ENCODE measurements at places on chromosomes 6 and 20. TPM values are rescaled to one million over a fixed set of nuclear protein-coding genes. Genes with fewer than 3 reads are reported as not detected.

The NFATC2 gene
- 4.7 TPM for total RNA-seq

GRCh38 chr20:63058696-63059335 lies 52.1 kb upstream of the BHLHE23 start:
- DNase-seq, result no peak

DNA sequence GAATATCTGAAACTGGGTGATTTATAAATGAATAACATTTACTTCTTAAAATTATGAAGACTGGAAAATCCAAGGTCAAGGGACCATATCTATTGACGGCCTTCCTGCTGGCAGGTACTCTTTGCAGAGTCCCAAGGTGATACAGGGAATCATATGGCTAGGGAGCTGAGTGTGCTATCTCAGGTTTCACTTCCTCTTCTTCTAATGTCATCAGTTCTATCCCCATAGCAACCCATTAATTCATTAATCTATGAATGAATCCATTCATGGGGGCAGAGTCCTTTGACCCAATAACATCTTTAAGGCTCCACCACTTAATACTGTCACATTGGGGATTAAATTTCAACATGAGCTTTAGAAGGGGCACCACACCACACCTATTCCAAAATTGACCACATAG lies 772.0 kb downstream of the HACE1 start:
- DNase-seq, result no peak

DNA sequence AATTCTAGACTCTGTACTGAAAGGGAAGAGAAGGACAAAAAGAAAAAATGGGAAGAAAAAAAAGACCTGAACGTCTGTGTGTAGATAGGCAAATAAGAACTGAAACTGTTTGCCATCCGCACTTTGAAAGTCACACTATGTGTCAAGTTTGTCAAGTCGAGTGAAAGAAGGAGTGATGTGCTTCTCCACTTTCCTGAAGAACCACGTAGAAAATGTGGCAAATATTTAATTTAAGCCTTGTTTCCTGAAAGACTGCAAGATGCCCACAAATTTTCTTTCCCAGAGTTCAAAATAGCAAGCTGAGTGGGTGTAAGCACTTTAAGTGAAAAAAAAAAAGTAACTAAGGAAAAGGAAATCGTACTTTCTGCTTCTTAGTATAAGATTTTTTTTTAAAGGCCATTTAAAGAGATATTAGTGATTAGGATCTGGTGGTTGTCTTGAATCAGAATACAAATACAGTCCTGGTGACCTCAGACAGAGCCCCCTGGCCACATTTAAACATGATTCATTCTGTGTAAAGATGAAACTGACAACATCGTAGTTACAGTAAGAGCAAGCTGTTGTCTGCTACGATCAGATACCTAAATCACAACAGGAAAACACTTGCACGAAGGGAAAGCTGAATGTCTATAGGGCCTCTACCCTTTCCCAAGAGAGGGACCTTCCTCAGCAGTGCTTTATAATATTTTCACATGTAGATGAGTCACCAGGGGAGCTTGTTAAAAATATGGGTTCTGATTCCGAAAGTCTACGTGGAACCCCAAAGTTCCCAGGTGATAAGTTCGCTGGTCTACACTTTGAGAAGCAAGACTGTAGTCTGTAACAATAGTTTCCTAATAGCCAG lies 102.3 kb downstream of the HIVEP2 start:
- DNase-seq, result no peak

The PI16 gene
- 4.0 TPM for total RNA-seq

GRCh38 chr6:133290930-133291329 lies 49.8 kb downstream of the EYA4 start:
- no peak for DNase-seq

- DNase-seq, result no peak
Observed at GRCh38 chr6:68967549-68968300, 332.6 kb downstream of the ADGRB3 start.

GRCh38 chr6:108113557-108114519 lies 39.3 kb upstream of the OSTM1 start:
- DNase-seq, result no peak

DNA sequence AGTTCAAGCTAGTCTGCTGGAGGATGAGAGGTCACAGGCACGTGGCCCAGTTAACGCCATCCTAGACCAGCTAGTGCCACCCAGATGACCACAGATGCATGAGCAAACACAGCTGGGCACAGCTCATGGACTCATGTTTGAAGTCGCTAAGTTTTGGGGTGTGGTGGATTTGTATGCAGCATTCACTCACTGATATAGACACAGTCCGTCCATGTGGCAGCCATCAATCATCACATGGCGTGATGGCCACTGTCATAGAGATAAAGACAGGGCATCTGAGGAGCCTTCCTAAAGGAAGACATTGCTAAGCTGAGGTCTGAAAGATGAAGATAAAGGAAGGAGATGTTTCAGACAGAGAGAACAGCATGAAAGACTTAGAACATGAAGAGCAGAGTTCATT lies 154.4 kb upstream of the JAG1 start:
- DNase-seq, result no peak

DNA sequence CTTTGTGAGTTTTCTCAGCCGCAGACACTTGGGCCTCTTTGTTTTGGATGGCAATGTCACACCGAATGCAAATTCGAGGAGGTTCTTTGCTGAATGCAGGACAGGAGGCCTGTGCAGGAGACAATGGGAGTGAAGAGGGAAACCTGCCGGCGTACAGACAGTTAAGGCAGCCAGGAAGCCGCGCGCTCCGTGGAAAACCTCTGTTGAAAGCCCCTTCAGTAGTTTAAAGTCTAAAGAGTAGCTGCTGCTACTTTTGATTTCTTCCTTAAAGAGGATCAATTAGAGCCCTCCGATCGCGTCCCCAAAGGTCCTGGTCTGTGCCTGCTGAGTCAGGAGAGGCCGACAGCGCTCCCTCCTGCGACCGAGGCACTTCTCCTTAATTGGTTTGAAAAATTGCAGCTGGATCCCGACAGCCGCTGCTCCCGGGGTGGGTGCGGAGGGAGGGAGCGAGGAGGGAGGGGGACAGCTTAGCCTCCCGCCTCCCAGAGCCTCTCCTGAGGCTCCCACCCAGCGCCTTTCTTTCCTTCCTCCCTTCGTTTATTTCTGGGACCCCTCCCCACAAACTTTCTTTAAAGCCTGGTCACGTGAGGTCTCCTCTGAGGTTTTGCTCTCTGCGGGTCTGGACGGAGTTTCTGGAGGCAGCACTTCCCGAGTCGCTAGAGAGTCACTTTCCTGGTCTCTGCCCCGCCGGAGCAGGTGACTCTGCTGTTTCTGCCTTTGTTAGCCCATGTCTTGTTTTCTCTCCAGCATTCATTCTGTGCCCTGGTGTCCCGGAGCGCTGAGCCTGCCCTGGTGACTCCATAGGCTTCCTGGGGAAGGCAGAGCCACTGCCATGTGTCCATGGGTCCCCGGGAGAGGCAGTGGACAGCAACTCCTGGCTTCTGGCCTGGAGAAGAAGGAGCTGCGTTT lies 22.3 kb upstream of the RPP40 start:
- peak; percentile 65 for DNase-seq

DNA sequence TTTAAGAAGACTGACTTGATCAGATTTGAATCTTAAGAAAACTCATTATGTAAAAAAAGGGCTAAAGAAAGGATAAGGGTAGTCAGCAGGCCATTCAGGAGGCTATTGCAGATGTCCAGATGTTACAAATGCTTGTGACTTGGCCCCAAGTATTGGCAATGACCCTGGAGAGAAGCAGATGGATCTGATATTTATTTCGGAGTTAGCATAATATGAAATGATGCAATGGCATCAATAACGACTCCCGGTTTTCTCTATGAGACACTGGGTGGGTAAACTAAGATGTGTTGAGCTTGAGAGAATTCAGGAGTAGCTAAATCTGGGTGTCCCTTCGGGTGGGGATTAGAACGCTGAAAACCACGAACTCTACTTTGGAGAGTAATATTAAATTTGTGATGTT lies 149.7 kb downstream of the LAMA2 start:
- DNase-seq, result no peak

The MATN4 gene
- total RNA-seq, result not detected

- DNase-seq, result peak; percentile 68
Observed at GRCh38 chr20:45343532-45344167, 4.6 kb downstream of the SDC4 start.

GRCh38 chr20:60478533-60478932 lies 520.3 kb downstream of the CDH26 start:
- no peak for DNase-seq

GRCh38 chr6:2197177-2197671 lies 48.2 kb downstream of the GMDS start:
- DNase-seq, result no peak

DNA sequence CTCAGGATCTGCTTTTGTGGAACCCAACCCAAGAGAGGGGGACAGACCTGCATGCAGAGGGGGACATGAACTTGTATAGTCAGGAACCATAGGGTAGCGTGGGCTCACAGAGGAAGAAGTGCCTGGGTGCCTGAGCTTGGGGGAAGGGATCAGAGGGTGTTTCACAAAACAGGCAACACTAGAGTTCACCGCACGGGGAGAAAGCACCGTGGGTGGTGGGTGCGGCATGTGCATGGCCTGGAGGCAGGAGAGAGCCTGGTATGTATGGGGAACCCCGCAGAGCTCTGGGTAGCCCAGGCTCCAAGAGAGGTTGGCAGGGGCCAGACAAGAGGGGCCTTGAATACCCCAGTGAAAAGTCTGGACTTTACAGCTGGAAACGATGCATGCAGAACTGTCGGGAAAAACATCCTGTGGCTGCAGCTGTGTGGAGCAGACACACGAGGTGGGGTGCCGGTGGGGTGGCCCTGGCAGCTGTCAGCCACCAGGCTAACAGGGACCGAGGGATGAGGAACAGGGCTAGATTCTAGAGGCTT lies 6.7 kb upstream of the EMILIN3 start:
- DNase-seq, result no peak

GRCh38 chr6:14271789-14272736 lies 154.5 kb downstream of the CD83 start:
- no peak for DNase-seq

The HSPA12B gene
- total RNA-seq, result 2.3 TPM

DNA sequence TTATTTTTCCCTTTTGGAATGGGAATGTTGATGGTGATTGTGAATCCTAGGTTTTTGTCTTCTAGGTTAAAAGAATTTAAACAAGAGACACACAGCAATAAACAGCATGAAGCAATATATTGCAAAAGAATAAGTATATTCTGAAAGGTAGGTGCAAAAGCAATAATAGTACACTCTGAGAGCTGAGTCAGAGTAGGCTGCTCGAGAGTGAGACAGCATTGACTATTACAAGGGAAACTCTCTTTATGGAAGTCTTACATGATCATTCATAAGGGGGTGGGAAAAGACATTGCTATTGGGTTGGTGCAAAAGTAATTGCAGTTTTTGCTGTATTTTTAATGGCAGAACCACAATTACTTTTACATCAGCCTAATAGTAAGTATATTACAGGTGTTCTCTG lies 25.0 kb downstream of the FBXO5 start:
- no peak for DNase-seq

GRCh38 chr6:127302728-127303660 lies 36.3 kb downstream of the RNF146 start:
- DNase-seq, result peak; percentile 61

- no peak for DNase-seq
Observed at GRCh38 chr6:2640551-2640950, 110.2 kb downstream of the MYLK4 start.

DNA sequence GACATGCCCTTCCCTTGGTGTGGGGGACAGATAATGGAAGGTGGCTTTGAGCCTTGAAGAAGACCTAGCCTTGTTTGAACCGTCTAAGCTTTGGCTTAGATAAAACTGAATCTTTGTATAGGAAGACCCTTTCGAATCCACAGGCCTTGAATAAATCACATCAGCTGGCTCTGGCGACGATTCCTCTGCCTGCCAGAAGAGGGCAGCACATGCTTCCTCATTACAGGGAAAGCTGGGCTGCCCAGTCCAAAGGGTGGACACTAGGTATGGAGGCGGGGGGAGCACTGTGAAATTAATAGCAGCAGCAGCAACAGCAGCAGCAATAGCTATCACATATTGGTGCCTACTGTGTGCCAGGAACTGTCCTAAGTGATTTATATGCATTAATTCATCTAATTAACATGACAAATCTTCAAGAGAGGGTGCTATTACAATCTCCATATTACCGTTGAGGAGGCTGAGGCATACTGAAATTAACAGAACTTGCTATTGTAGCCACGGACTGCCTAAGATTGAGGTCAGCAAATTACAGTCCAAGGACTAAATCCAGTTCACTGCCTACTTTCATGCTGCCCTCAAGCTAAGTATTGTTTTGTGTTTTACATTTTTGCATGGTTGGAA lies 85.1 kb downstream of the CLIC5 start:
- peak; percentile 71 for DNase-seq

DNA sequence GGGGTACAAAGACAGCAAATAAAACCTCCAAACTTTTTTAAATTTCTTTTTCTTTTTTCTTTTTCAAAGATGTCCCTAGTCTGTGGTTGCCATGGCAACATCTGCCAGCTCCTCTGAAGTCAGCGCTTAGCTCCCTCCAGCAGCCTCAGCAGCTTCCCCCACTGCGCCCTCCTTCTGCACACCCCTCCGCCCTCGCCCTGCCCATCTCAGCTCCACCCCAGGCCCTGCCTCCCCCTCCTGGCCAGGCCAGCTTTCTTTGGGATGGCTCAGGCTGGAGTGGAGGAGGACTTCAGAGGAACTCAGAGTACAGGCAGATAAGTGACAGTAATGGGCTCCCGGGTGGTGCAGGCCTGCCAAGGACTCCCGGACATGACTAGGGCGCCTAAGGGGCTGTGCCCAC lies 104.6 kb downstream of the LRFN2 start:
- no peak for DNase-seq

DNA sequence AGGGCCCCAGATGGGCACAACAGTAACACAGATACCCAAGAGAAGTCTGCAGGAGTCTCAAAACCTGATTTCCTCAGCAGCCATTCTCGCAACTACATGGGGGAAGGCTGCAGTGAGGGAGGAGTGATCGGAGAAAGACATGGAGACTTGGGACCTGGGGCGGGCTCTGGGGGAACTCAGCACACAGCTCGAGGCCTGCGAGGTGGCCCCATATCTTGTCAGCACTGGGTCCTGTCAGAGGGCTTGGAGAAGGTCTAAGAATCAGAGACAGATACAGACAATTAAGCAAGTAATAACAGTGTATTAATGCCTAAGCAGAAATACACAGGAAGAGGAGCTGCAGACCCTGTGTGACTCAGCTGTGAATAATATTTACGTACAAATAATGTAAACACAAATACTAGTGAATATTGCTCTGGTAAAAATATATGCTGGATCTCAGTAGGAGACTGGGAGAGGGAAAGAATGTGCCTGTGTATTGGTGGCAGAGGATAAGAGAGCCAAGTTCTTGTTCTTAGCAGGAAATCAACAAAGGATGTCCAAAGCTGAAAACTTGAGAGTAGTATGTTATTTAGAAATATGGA lies 336.2 kb downstream of the ZFAND3 start:
- no peak for DNase-seq

The BPIFB1 gene
- total RNA-seq, result not detected

DNA sequence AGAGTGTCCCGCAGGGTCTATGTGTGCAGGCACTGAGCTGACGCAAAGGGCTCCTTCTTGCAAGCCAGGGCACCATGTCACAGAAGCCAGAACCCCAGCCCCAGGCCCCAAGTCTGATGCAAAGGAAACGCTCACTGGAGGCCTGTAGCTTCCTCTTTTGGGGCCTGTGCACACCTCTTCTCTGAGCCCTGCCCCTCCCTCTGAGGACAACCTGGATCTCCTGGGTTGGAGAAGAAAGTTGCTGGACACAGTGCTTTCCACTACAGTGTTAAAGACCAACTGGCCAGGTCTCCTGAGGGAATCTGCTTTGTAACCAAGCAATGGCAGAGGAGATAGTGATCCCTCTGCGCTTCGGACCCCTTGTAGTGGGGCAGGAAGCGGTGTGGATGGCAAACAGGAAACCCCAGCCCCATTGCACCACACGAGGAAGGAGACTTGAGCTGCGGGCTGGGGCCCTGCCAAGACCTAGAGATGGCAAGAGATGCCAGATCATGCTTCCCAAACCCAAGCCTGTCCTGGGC lies 90.0 kb downstream of the PRND start:
- peak; percentile 63 for DNase-seq

GRCh38 chr6:52346503-52346902 lies 15.4 kb upstream of the PAQR8 start:
- DNase-seq, result no peak

Data from left colon (tissue), 2 donors.